AG09309 (cell line): ENCODE measurements at places on chromosomes 13 and 19.
A peak's percentile ranks its signal among the peaks of the same experiment; 100 is the strongest.

- no peak for DNase-seq
Observed at GRCh38 chr13:110921695-110922094, 6.8 kb upstream of the ANKRD10 start.

- no peak for DNase-seq
Observed at GRCh38 chr13:101384929-101385328, 31.4 kb downstream of the NALCN start.

GRCh38 chr19:661427-662196 lies 1.4 kb downstream of the RNF126 start:
- DNase-seq = no peak

DNA sequence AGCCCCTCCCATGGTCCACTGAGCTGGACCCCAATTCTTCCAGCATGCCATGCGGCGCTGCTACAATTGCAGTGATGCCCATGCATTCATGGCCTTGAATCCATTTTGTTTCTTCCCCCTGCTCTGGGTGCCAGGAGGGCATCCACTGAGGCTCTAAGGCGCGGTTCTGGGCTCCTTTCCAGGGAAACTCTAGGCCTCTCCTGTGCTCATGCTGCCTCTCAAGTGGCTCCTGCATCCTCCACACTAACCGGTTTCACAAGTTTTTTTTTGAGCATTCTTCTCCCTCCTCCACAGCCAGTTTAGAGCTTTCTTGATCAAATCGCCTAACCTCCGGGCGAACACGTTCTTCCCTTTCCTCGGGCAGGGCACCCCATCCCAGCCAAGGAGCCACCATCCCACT lies 69.1 kb upstream of the FLT1 start:
- DNase-seq = no peak

- DNase-seq = no peak
Observed at GRCh38 chr13:78460176-78460575, 143.2 kb downstream of the POU4F1 start.

GRCh38 chr19:29881386-29881785 lies 60.7 kb upstream of the URI1 start:
- DNase-seq = no peak

DNA sequence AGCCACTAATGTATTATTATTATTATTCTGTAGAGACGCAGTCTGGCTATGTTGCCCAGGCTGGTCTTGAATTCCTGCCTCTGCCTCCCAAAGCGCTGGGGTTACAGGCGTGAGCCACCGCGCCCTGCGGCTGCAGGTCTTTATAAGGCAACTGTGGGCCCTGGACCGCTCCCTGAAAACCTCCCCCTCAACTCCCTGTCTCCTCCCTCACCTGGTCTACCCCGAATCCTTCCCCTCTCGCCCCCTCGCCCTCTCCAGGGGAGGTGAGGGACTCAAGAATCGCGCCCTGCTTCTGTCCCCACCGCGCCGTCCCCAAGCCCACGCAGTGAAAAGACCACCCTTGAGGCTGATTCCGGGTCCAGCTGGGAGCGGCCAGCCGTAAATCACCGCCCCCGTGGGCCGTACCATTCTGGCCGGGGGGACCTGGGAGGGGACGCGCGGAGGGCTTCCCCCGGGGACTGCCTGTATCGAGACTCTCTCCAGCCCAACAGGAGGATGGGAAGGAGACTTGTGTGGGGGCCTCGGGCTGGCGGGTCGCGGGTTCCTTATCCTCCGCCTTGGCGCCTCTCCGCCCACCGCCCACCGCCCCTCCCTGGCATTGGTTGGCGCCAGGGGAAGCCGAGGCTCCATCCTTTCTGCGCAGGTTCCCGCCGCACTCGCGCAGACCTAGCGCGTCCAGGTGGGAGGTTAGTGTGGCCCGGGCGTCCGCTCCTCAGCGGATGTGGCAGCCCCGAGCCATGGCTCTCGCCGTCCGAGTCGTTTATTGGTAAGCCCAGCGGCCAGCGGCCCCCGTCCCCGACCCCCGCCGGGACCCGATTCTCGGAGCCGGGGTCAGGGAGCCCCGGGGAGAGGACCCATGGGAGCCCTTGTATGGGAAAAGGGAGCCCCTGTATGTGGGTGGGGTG lies at the start of gene SELENOW:
Gene SELENOW, plus strand, starts transcription at position 655 of the 905 bp plus-strand sequence. Its CDS starts 83 bp downstream, at position 738.
- no peak for DNase-seq

- no peak for DNase-seq
Observed at GRCh38 chr13:72565893-72566292, 161.5 kb downstream of the MZT1 start.

GRCh38 chr13:74210693-74211393 lies 76.6 kb upstream of the KLF12 start:
- DNase-seq = peak; percentile 98

DNA sequence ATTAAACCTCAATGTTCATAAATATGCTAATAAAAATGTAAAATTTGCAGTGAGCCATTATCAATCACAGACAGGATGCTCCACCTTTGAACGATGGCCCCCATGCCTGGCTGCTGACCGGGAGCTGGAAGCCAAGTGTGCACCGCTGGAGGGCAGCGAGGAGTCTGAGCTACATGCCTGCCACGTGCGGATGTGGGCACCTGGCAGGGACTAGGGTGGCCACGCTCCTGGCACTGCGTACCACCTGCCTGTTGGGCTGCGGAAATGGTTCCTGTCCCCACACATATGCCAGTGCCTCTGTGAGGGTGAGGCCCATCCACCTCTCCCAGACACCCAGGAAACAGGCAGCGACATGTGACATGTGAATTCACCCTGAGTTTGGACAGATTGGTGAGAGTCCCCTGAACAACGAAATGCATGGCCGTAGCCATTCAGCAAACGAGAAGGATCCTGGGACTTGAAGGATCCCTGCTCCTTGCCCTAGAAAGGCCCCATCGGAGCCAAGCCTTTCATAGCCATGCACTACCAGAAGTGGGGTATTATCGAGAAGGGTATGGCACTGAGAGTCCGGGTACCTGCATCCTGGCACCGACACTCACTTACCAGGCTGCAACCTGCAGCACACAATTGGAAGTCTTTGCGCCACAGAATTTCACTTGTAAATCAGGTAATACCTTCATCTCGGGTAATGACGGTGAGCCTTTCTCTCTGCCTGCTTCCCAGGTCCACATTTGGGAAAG lies 35.8 kb downstream of the TSHZ3 start:
- no peak for DNase-seq

- DNase-seq = no peak
Observed at GRCh38 chr19:17205237-17206140, 9.7 kb upstream of the USE1 start.

- no peak for DNase-seq
Observed at GRCh38 chr19:12871681-12872080, 9.6 kb downstream of the DNASE2 start.

DNA sequence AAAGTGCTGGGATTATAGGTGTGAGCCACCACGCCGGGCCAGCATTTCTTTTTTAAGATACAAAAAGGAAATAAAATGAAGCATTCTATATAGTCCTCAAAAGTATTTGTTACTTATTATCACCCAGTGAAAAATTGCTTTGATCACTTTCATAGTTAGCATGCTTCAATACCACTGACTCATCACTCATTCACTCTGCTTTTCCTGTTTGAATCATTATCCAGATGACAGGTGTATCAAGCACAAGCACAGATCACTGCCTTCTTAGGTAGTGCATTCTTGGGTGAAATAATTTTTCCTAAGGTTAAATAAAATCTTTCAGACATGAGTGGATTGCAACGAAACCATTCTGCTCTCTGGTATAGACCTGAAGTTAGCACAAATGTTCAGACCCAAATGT lies 35.8 kb upstream of the SPART start:
- no peak for DNase-seq

DNA sequence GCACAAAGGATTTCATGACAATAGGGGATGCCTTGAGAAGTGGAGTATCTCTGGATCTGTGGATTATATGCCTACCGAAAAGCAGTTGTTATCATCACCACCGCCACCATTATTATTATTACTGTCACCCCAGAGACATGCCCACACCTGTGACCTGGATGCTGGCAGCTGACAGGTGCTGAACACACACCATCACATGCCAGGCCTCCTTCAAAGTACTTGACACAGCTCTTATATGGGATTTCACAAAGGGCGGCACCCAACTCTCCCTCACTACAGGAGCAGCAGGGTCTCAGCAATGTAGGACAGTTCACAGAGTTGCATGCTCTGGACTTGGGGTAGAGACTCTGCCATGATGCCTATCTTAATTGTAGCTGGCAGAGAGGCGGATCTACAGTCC lies 5.6 kb upstream of the GPR42 start:
- no peak for DNase-seq

GRCh38 chr13:113421673-113422270 lies 31.5 kb downstream of the ADPRHL1 start:
- DNase-seq = no peak

GRCh38 chr13:113804703-113805430 lies 45.8 kb downstream of the TMEM255B start:
- DNase-seq = no peak

GRCh38 chr13:60080850-60081249 lies 82.9 kb downstream of the DIAPH3 start:
- no peak for DNase-seq

- no peak for DNase-seq
Observed at GRCh38 chr19:16862826-16863415, 25.9 kb upstream of the F2RL3 start.

GRCh38 chr13:113579686-113580085 lies 4.9 kb upstream of the TFDP1 start:
- no peak for DNase-seq

DNA sequence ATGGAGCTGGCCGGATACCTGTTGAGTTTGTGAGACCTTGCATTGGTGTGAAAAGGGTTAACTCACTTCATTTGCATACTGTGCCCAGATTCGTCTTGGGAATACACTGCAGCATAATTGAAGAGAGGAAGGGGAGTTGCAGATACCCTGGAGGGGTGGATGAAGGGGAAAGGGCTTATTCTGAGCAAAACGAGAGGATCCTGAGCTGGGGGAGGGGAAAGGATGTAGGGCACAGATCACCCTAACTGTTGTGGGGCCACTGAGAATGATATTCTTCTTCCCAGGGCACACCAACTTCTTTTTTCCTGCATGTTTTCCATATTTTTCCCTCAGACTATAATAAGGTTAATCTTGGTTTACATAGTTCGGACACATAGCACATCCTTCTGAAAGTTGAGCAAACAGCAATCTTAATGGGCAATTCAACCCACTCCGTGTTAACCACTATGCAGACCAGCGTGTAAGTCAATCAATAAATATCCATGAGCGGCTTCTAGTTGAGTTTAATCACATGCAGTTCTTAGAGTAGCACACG lies 11.7 kb upstream of the PTPRS start:
- DNase-seq = no peak

DNA sequence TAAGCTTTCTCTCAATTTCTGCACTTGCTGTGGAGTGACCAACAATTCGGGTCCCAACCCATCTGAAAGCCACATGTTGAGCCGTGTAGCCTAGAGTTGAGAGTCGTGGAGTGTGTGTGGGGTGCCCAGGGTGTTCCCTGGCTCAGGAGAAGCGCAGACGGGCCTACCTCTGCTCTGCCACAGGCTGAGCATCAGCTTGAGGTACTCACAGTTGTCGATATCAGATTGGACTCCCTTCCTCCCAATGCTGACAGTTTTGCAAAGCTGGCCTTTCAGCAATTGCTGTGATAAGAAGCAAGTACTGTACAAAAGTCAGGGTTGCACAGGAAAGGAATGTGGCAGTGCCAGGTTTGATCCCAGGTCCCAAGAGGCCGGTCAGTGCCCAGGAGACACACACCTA lies 133.4 kb upstream of the SPACA7 start:
- DNase-seq = no peak

DNA sequence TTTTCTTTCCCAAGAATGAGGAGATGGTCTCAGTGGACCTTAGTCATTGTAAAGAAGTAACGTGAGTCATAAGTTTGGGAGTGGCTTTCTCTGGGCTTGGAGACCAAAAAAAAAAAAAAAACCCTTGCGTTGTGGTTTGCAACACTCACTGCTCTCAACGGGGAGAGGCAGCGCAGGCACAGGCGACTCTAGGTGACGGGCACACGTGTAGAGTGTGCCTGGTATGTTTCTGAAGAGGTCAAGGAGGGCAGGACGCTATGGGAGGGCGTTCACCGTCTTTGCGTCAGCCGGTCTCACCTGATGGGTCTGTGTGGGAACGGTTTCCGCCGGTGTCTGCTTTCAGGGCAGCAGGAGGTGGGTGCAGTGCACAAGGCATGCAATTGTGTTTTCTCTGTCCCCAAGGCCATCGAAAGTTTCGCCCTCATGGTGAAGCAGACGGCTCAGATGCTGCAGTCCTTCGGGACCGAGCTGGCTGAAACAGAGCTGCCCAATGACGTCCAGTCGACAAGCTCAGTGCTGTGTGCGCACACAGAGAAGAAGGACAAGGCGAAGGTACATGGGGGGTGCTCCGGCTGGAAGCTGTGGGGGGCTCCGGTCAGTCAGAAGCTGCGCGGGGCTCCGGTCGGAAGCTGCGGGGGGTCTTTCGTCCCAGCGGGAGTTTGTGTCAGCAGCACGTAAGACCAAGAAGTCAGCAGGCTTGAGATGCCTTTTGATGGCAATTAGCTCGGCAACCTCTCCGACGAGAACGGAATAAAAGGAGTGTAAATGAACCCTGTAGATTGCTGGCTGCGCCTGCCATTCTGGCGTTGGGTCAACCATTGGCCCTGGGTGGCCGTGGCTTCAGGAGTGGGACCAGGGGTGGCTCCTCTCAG lies 40.8 kb upstream of the F7 start:
- DNase-seq = peak; percentile 28

- DNase-seq = no peak
Observed at GRCh38 chr13:44837250-44837649, 152.0 kb downstream of the NUFIP1 start.

DNA sequence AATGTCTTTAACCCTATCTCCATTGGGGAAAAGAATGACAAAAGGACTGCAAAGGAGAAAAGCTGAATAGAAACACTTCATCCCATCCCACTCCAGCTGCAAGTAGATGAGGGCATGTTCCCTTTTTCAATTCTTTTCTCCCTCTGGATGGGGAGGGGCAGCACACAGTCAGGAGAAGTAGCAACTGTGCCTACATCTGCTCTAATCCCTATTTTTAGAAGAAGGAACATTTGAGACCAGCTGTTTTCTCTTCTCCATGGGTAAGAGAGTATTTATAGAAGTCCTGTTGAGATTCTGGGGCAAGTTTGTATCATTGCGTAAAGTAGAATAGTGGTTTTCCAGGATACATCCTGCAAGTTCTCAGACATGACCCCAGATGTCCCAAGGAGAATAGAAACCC lies 9.3 kb upstream of the GTF3A start:
- DNase-seq = no peak
